ENCODE measurements at places on chromosomes 6 and 20. TPM values are rescaled to one million over a fixed set of nuclear protein-coding genes. Genes with fewer than 3 reads are reported as not detected.
A peak's percentile ranks its signal among the peaks of the same experiment; 100 is the strongest.

GRCh38 chr6:143090314-143091044 lies 29.8 kb downstream of the AIG1 start:
- no peaks in the 10 kb centered on the region for H3K36me3 ChIP-seq
- no peaks in the 10 kb centered on the region for H3K27me3 ChIP-seq
- H3K27ac ChIP-seq, result no peak overlapping the region
- H3K4me1 ChIP-seq, result no peaks in the 10 kb centered on the region
- no peak overlapping the region for H3K4me3 ChIP-seq

Gene EEF1A2
- total RNA-seq, result 1,794 TPM

- no peaks in the 10 kb centered on the region for H3K4me1 ChIP-seq
- H3K27me3 ChIP-seq, result no peaks in the 10 kb centered on the region
- H3K27ac ChIP-seq, result no peak overlapping the region
Observed at GRCh38 chr20:7609251-7609650, 331.0 kb downstream of the HAO1 start.

DNA sequence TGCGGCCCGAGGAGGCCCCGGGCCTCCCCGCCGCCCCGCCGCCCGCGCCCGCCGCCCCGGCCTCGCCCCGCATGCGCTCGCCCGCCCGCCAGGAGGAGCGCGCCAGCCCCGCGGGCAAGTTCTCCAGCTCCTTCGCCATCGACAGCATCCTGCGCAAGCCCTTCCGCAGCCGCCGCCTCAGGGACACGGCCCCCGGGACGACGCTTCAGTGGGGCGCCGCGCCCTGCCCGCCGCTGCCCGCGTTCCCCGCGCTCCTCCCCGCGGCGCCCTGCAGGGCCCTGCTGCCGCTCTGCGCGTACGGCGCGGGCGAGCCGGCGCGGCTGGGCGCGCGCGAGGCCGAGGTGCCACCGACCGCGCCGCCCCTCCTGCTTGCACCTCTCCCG lies 1.5 kb downstream of the FOXQ1 start:
- peaks cover 75% of the 10 kb centered on the region for H3K27me3 ChIP-seq
- no peak overlapping the region for H3K4me3 ChIP-seq
- H3K27ac ChIP-seq, result no peak overlapping the region
- H3K4me1 ChIP-seq, result peaks cover 18% of the 10 kb centered on the region

DNA sequence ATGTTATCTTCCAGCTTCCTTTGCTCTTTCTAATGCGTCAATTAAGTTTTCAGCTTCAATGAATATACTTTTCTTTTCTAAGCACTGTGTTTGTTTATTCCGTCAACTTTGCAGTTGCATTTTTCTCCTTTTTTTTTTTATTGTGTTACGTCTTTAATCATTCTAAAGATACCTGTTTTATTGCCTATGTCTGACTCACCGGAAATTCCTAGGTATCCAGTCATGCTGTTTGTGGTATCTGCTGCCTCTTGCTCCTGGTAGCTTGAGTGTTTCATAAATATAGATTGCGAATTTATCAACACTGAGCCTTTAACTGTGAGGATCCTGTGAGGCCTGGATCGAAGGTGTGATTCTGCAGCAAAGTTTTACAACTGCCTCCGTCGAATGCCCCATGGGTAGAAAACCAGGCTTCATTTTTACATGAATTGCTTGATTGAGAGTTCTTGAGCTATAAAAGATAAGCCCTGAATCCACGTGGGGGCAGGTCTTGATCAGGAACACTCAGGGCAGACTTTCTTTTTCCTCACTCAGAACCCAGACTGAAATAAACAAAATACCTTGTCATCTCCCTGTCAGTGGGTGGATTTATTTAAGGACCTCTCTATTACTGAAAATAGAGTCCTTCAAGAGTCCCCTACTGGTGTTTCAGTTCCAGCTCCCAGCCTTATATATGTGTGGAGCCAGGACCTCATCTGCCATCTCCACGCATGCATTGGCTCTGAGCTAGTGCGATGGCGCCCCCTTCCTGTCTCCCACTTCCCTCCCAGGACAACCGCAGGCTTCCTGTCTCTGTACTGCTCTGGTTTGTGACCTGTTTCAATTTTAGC lies 60.1 kb upstream of the LRRC1 start:
- no peak overlapping the region for H3K27ac ChIP-seq
- no peak overlapping the region for H3K4me3 ChIP-seq
- no peaks in the 10 kb centered on the region for H3K36me3 ChIP-seq
- DNase-seq, result peak; percentile 31

DNA sequence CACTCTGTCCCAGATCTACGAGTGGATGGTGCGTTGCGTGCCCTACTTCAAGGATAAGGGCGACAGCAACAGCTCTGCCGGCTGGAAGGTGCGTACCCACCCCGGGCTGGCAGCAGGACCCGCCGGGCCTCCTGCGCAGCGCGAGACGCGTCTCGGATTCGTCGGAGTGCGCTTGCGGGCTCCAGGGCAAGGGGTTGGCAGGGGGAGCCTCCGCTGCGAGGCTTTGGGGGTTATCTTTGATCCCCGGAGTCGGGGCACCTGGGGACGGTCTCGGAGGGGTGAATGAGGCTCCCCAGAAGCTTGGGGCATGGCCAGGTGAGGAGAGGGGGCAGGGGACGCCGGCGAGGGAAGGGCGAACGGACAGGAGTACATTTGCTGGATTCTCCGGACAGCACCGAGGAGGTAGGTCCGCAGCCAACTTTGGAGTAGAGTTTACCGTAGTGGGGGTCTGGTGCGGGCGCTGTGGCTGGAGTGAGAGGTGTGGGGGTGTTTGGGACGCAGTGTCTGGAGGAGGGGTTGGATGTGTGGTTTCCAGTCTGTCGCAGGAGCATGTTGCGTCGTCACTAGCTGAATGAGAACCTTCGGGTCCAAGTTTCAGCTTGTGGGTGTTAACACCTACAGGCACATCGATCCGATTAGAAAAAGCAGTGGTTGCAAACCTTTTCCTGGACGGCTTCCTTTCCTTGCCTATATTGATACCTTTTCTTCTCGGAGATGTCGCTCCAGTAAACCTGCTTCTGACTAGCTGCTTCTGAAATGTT lies 1.2 kb downstream of the FOXO3 start:
- peak overlapping the region; percentile 99 for H3K27ac ChIP-seq
- H3K4me1 ChIP-seq, result peaks cover 50% of the 10 kb centered on the region
- peaks cover 2% of the 10 kb centered on the region for H3K36me3 ChIP-seq
- no peaks in the 10 kb centered on the region for H3K27me3 ChIP-seq
- H3K4me3 ChIP-seq, result peak overlapping the region; percentile 94

DNA sequence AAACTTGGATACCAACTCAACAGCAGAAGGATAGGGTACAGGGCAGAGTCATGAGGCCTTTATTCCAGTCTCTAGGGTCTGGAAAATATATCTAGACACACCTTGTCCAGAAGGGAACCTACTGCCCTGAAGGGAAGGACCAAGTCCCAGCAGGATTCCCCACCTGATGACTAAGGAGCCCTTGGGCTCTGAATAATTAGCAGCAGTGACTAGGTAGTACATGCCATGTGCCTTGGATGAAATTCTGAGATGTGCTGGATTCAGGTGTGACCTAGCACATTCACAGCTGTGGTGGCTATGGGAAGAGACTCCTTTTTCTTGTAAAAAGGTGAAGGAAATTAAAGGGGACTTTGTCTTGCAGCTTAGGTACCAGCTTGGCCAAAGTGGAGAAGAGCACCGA lies 364.3 kb upstream of the PTCHD4 start:
- no peaks in the 10 kb centered on the region for H3K4me1 ChIP-seq
- no peaks in the 10 kb centered on the region for H3K27me3 ChIP-seq
- no peak overlapping the region for H3K27ac ChIP-seq

- DNase-seq, result no peak
- no peak overlapping the region for H3K4me3 ChIP-seq
- H3K27ac ChIP-seq, result peak overlapping the region; percentile 79
- peaks cover 51% of the 10 kb centered on the region for H3K4me1 ChIP-seq
- no peaks in the 10 kb centered on the region for H3K27me3 ChIP-seq
- H3K36me3 ChIP-seq, result no peaks in the 10 kb centered on the region
Observed at GRCh38 chr6:125196613-125197012, 43.0 kb downstream of the TPD52L1 start.

DNA sequence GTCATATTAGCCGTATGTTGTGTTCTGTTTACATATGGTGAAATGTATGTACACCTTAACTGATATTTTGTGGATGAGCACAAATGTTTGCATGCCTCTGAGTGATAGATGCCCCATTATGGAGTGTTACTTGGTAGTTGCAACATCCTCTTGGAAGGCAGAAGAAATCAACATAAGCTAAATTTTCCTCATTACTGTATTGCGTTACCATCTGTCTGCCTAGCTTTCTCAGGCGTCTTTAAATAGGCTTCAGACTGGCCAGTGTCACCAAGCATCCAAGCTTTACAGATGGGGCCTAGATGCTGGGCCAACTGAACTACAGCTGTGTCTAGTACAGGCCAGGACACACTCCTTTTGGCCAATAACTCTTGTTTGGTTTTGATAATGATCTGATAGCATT lies 250.6 kb downstream of the SAMD5 start:
- H3K4me3 ChIP-seq, result no peak overlapping the region
- no peak for DNase-seq
- H3K4me1 ChIP-seq, result no peaks in the 10 kb centered on the region
- H3K27ac ChIP-seq, result no peak overlapping the region
- no peaks in the 10 kb centered on the region for H3K27me3 ChIP-seq
- no peaks in the 10 kb centered on the region for H3K36me3 ChIP-seq

DNA sequence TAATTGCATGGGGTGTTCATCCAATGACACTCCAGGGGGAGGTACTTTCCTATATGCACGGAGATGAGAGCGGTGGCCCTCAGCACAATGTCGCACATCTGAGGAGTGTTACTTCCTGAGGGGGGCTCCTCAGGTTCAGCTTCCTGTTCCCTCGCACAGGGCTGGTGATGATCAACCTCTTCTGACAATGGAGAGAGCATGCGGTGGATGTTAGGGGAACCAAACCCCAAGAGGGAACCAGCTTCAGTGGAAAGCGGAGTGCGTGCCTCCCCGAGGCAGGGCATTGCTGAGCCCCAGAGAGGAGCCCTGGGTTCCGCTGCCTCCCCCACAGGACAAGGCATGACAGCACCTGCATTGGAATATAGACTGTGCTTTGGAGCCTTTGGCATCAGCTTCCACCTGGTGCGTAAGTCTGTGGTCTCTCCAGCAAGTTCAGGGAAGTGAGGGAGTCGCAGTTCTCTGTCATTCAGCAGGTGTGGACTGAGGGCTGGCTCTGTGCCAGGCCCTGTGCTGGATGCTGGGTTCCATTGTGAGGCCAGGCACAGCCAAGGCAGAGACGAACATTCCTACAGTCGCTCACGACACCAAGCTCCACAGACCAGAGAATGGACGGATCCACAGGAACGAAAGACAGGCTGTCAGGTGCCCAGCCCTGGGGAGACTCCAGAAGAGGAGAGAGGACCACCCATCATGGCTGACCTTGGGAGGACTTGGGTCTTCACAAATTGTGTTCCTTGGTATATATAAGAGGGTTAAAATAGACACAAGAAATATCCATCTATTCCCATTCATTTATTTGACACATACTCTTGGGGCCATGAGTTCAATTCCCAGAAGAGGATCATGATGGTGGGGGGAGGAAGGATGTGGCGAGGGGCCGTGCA lies 3.9 kb upstream of the ZNF831 start:
- H3K27ac ChIP-seq, result no peak overlapping the region
- no peak overlapping the region for H3K4me3 ChIP-seq
- H3K27me3 ChIP-seq, result peaks cover 13% of the 10 kb centered on the region
- H3K36me3 ChIP-seq, result no peaks in the 10 kb centered on the region
- no peak for DNase-seq

DNA sequence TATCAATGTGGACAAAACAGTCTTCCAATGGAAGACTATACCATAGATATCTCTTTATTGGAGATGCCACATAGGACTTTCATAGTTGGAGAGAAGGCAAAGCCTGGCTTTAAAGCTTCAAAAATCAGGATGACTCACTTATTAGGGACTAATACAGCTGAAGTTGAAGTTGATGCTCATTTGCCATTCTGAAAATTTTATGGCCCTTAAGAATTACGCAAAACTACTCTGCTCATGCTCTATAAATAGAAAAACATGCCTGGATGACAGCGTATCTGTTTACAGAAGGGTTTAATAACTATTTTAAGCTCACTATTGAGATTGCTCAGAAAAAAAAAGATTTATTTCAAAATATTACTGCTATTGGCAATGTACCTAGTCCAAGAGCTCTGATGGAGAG lies 155.5 kb upstream of the DST start:
- H3K27me3 ChIP-seq, result no peaks in the 10 kb centered on the region
- peaks cover 23% of the 10 kb centered on the region for H3K4me1 ChIP-seq
- H3K27ac ChIP-seq, result peak overlapping the region; percentile 73
- H3K36me3 ChIP-seq, result no peaks in the 10 kb centered on the region

Gene DPPA5
- total RNA-seq, result not detected

DNA sequence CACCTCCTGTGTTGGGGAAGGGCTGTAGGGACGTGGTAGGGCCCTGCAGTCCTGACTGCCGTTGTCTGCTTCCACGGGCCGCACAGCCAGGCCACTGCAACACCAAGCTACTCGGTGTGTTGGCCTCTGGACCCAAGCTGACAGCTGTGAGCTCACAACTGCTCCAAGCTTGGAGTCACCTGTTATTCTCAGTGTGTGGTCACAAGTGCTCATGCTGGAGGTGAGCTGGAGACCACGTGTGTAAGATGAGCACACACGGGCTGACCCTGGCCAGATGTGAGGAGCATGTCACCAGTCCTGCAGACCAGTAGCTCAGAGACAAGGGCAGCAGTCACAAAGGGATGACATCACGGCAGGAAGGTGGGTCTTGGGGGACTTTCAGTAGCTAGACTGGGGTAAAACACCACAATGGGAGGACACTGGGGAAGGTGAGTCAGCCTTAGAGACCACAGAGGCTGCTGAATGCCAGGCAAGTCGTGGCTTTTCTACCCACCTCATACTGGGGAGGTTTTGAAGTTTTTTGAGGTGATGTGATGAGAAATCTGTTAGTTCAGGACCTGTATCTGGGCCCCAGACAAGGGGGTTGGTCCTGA lies 87.3 kb downstream of the FAM120B start:
- H3K27me3 ChIP-seq, result no peaks in the 10 kb centered on the region
- peaks cover 8% of the 10 kb centered on the region for H3K4me1 ChIP-seq
- H3K27ac ChIP-seq, result no peak overlapping the region
- peaks cover 94% of the 10 kb centered on the region for H3K36me3 ChIP-seq

GRCh38 chr20:58787211-58788005 lies 63.3 kb downstream of the GNAS-AS1 start:
- H3K27ac ChIP-seq, result no peak overlapping the region
- no peaks in the 10 kb centered on the region for H3K36me3 ChIP-seq
- no peak for DNase-seq
- no peak overlapping the region for H3K4me3 ChIP-seq
- peaks cover 19% of the 10 kb centered on the region for H3K27me3 ChIP-seq
